ENCODE measurements at places on chromosomes 2 and 18. TPM values are rescaled to one million over a fixed set of nuclear protein-coding genes. Genes with fewer than 3 reads are reported as not detected.

SETBP1 gene
- 18.2 TPM for total RNA-seq

CASP10 gene
- total RNA-seq, result 47.8 TPM

- no peaks in the 10 kb centered on the region for H3K36me3 ChIP-seq
- DNase-seq, result no peak
- no peak overlapping the region for H3K4me3 ChIP-seq
- peaks cover 12% of the 10 kb centered on the region for H3K27me3 ChIP-seq
- no peaks in the 10 kb centered on the region for H3K4me1 ChIP-seq
These were observed 214.1 kb upstream of the NABP1 start for GRCh38 chr2:191463790-191464189.

DNA sequence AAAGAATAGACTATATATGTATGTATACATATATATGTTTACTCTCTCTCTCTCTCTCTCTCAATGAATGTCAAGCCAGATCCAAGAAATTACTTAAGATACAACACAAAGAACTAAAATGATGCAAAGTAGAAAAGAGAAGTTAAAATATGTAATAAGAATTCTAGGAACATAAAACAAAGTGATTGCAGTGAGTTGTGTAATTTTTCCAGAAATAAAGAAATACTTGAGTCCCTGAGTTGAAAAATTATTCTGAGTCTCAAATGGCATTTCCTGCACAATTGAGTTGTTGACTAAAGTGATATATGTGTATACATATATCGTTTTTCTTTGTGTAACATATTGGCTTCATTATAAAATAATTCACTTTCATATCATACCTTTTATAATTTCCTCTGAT lies 262.4 kb downstream of the INSIG2 start:
- no peak for DNase-seq
- H3K4me3 ChIP-seq, result no peak overlapping the region
- no peak overlapping the region for H3K27ac ChIP-seq

DNA sequence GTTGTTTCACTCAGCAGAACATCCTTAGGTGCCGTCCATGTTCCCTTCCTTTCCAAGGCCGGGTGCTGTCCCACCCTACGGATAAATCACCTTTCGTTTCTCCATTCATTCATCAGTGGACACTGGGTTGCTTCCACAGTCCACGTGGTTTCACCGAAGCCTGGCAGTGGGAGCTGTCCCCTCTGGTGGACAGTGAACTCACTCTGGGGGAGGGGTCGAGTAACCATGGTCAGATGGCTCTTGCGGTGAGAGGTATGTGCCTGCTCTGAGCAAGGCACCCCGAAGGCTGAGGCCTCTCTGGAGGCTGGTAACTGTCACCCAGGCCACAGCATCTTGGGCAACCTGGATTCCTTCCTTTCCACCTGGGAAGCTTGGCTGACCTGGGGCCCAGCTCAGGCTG lies 61.5 kb upstream of the TWIST2 start:
- no peak overlapping the region for H3K27ac ChIP-seq
- DNase-seq, result no peak
- no peaks in the 10 kb centered on the region for H3K4me1 ChIP-seq

DNA sequence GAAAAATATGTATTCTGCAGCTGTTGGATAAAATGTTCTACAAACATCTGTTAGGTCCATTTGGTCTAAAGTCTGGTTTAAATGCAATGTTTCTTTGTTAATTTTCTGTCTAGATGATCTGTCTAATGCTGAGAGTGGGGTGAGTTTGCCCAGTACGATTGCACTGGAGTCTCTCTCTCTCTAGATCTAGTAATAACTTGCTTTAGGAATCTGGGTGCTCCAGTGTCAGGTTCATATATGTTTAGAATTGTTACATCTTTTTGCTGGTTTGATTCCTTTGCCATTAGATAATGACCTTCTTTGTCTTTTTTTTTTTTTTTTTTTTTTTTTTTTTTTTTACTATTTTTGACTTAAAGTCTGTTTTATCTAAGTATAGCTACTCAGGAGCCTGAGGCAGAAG lies 10.4 kb downstream of the GCC2 start:
- H3K4me1 ChIP-seq, result peaks cover 21% of the 10 kb centered on the region
- H3K27ac ChIP-seq, result no peak overlapping the region
- H3K27me3 ChIP-seq, result no peaks in the 10 kb centered on the region
- no peak overlapping the region for H3K4me3 ChIP-seq
- peaks cover 88% of the 10 kb centered on the region for H3K36me3 ChIP-seq

GRCh38 chr2:71317060-71317459 lies 14.5 kb upstream of the ZNF638 start:
- H3K27me3 ChIP-seq, result peaks cover 20% of the 10 kb centered on the region
- no peaks in the 10 kb centered on the region for H3K4me1 ChIP-seq
- peaks cover 10% of the 10 kb centered on the region for H3K36me3 ChIP-seq
- H3K27ac ChIP-seq, result no peak overlapping the region

- peaks cover 66% of the 10 kb centered on the region for H3K4me1 ChIP-seq
- peak; percentile 78 for DNase-seq
- peak overlapping the region; percentile 0 for H3K4me3 ChIP-seq
- peaks cover 62% of the 10 kb centered on the region for H3K36me3 ChIP-seq
- H3K27ac ChIP-seq, result peak overlapping the region; percentile 62
These were observed 35.7 kb downstream of the NOL10 start for GRCh38 chr2:10654069-10654468.

DPY30 gene
- 74.2 TPM for total RNA-seq

GRCh38 chr2:65583061-65583460 lies 150.7 kb upstream of the SPRED2 start:
- H3K4me1 ChIP-seq, result no peaks in the 10 kb centered on the region
- no peak overlapping the region for H3K4me3 ChIP-seq
- no peak for DNase-seq
- H3K27me3 ChIP-seq, result peaks cover 20% of the 10 kb centered on the region
- H3K27ac ChIP-seq, result no peak overlapping the region

- no peak overlapping the region for H3K4me3 ChIP-seq
- H3K36me3 ChIP-seq, result no peaks in the 10 kb centered on the region
- H3K4me1 ChIP-seq, result no peaks in the 10 kb centered on the region
- no peak for DNase-seq
These were observed 592.1 kb downstream of the XIRP2 start for GRCh38 chr2:167480232-167480985.

TUBA3E gene
- total RNA-seq, result not detected

All from activated CD4-positive, alpha-beta memory T cell treated with anti-CD3 and anti-CD28 coated beads, Interleukin-2, amount 10 ng/mL, durations not matched to agents 7 days and 5 days (primary cell).